ENCODE measurements at places on chromosomes 16 and 17.

GRCh38 chr16:88869673-88869980, 3.2 kb upstream of the PABPN1L start:
- no peak for DNase-seq

GRCh38 chr17:77129568-77130301, 11.0 kb upstream of the SEC14L1 start:
- DNase-seq, result no peak

GRCh38 chr17:32519228-32520103, 32.7 kb downstream of the CDK5R1 start:
- DNase-seq, result peak; percentile 62

GRCh38 chr17:34154961-34155730, 99.9 kb upstream of the CCL2 start:
- no peak for DNase-seq

GRCh38 chr17:14308965-14309879, 8.3 kb downstream of the HS3ST3B1 start:
- DNase-seq, result peak; percentile 92

GRCh38 chr17:3712811-3713463, 10.8 kb upstream of the HASPIN start:
- DNase-seq, result no peak

GRCh38 chr16:30096862-30097563, 1.0 kb upstream of the YPEL3 start:
- no peak for DNase-seq

DNA sequence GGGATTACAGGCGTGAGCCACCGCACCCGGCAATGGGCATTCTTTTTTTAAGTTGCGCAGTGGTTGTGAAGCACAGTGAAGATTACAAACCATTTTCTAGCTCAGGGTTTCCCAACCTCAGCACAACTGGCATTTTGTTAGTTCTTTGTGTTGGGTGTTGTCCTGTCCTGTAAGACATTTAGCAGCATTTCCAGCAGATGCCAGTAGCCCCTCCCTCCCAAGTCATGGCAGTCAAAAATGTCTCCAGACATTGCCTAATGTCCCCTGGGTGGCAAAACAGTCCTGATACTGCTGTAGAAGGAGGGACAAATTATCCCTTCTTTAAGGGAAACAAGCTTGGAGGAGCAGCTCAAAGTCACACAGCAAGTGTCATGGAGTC, 15.6 kb downstream of the PLK1 start:
- no peak for DNase-seq

DNA sequence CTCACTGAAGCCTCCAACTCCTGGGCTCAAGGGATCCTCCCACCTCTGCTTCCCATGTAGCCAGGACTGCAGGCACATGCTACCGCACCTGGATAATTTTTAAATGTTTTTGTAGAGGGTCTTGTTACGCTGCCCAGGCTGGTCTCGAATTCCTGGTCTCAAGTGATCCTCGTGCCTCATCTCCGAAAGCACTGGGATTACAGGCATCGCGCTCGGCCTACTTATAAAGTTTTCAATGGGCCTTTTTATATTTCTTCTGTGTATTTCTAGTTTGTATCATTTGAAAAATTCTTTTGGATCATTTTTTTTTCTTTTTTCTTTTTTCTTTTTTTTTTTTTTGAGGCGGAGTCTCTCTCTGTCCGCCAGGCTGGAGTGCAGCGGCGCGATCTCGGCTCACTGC, 7.3 kb upstream of the TLCD3A start:
- no peak for DNase-seq

GRCh38 chr17:2157081-2157480, 102.2 kb downstream of the HIC1 start:
- DNase-seq, result no peak

DNA sequence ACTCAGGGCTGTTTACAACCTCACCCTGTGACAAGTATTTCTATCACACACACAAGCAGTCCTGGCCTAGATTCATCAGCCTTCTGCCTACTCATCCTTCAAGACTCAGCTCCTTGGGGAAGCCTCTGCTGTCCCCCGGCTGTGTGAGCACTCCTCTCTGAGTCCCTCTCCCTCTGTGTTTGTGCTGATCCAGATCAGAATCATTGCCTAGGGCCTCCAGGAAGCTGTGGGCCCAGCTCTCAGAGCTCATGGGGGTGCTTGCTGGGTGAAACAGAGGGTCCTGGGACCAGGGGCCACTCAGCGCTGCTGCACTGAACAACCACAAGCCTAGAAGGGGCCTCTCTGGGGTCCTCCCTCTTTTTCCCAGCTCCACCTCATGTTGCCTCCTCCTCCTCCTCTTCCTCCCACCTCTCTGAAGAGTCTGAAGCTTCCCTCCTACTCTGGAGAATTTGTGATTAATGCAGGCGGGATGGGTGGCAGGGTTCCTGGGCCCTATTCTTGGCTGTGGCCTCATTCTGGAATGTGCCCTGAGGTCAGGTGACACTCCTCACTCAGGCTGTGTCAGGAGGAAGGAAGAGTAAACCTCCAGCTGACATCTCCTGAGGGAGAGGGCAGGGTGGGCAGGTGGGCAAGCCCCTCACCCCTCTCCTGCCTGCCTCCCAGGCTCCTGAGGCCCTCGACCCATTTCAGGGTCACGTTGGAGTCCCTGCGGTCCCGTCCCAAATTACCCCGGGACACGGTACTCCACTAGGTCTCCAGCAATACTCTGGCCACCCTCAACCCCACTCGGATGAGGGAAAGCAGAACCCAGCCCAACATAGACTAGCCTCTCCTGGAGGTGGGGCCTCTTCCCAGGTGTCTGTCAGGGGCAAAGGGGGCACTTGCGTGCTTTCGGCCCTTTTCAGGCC, 10.1 kb downstream of the WFIKKN2 start:
- no peak for DNase-seq

- no peak for DNase-seq
Observed at GRCh38 chr16:27222249-27223225, 19.2 kb downstream of the KDM8 start.

Measured in activated T-helper 1 cell treated with anti-CD3 and anti-CD28 coated beads, Interleukin-2, amount 50 U/mL, for 16 hours (primary cell).